ENCODE measurements at places on chromosomes 1 and 21. TPM values are rescaled to one million over a fixed set of nuclear protein-coding genes. Genes with fewer than 3 reads are reported as not detected.

GRCh38 chr1:198380275-198380674 is 160.2 kb downstream of the ATP6V1G3 start:
- no peak for DNase-seq

DNA sequence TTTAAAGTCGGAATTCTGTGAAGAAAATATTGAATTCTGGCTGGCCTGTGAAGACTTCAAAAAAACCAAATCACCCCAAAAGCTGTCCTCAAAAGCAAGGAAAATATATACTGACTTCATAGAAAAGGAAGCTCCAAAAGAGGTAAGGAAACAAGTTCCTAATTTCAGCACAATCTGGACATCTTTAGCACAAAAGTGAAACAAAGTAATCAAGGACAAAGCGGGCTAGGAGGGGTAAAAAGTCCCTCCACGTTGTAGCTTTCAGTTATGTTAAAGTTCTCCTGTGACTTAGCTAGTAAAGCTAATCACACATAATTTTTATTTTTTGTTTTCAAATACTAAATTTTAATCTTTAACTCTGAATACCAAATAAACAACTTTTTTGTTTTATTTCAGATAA is 2.2 kb downstream of the RGS2 start:
- no peak for DNase-seq

GRCh38 chr21:43771698-43772424 is 4.2 kb downstream of the CSTB start:
- no peak for DNase-seq

DNA sequence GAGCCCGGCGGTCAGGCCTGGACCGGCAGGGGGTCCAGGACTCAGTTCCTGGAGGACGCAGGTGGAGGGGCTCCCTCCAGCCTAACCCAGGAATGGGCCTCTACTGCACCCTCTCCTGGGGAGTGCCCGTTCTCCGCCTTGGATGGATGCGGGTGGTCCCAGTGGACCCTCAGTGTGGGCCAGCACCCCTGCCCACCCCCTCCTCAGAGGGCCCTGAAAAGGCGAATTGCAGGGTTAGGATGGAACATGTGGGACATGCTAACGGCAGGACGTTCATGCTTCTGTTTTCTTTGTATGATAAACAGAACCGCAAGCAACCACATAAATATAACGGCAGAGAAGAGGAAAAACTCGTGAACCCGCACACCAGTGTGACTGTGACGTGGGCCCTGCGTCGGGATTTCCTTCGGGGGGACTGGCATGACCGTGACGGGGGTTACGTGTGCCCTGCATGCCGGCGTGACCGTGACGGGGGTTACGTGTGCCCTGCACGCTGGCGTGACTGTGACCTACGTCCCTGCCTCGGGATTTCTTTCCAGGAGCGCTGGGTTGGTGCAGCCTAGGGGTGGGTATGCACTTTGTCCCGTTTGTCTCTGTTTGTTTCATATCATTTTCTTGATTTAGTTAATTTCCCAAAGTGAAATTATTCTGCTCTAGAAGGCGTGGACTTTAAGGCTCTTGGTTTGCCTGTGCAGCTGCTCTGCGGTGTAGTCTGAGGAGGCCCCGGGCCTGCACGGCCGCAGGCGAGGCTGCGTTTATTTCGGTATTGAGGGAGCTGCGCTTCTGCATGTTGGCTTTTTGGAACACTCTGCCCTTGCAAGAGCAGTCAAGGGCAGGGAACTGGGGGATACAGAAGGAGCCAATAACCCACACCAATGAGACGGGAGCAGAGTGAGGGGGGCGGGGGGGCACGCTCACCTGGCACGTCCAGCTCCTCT is 3.1 kb downstream of the FTCD start:
- DNase-seq = no peak

DNA sequence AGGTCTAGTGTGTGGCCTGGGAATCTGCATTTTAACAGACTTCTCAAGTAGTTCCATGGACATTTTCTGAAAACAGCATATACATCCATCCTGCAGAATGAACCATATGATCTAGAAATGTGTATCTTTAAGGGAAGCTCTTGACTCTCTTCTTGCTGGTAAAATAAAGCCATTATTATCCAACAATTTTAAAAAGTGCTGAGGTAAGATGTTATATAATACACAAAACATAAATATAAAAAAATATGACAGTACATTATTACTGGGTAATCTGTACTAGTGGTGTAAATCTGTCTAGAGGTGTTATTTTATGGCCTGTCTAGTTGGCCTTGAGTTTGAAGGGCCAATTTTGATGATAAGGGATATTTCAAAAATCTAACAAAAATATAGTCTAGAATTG is 201.2 kb downstream of the HMCN1 start:
- DNase-seq = no peak

DNA sequence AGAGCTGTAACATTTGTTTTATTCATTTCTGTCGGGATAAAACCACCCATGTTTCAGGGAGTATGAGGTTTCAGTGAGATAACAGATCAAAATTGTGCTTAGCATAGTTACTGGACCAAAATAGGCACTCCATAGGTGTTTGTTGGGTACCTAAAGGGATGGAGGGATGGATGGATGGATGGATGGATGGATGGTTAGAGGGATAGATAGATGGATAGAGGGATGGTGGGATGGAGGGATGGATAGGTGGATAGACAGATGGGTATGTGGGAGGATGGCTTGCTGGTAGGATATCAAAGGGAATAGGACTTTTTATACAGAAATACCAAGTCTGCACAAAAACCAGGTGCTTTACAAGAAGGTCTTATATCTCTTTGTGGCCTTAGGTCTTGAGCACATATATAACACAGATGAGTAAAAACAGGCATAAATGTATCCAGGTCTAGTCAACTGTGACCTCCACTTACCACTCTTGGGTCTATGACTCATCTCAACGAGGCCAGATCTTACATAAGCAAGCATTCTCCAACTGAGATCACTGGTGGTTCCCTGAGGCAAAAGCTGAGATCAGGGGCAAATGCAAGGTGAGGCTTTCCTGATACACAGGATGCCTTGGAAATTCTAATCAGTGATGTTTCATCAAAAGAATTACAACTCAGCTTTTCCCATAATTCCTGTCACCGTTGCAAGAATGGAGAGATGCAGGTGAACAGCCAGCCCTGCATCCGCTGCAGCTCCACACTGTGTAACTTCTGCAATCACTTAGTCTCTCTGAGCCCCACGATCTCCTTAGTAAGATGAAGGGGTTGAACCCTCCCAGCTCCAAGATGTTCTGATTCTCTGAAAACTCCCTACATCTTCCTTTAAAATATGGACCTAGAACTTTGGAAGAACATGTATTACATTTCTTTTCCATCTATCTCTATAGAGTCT is 32.0 kb downstream of the PTAFR start:
- peak; percentile 97 for DNase-seq

The SLC5A9 gene
- total RNA-seq = not detected

GRCh38 chr21:32599091-32599490 is 13.1 kb downstream of the CFAP298 start:
- DNase-seq = no peak

The ACP6 gene
- total RNA-seq = 6.6 TPM

The TSPAN1 gene
- 49.4 TPM for total RNA-seq

The FOXO6 gene
- total RNA-seq = not detected

The KRTAP13-2 gene
- not detected for total RNA-seq

DNA sequence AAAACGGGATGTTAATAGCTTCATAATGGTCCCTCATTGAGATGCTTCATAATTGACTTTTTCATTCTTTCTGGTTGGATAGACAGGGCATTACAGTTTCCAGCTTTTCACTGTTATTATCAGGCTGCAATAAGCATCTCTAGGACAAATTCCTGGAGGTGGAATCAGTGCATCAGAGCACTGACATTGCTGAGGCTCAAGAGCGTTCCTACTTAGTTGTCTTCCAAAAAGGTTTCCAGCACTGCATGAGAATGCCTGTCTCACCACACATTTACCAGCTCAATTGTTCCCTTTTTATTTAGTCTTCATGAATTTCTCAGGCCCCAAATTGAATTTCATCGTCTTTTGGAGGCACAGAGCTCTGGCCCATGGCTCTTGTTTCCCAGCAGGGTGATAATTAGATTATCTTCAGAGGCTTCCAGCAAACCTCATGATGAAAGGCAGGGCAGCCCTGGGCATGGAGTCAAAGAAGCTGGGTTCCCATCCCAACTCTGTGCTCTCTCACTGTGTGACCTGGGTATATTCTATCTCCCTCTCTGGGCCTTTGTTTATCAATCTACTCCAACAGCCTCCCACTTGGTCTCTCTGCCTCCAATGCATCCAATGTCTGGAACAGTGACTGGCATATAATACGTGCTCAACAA is 451.4 kb downstream of the PTPRU start:
- no peak for DNase-seq

The LHX4 gene
- under 0.01 TPM for total RNA-seq

DNA sequence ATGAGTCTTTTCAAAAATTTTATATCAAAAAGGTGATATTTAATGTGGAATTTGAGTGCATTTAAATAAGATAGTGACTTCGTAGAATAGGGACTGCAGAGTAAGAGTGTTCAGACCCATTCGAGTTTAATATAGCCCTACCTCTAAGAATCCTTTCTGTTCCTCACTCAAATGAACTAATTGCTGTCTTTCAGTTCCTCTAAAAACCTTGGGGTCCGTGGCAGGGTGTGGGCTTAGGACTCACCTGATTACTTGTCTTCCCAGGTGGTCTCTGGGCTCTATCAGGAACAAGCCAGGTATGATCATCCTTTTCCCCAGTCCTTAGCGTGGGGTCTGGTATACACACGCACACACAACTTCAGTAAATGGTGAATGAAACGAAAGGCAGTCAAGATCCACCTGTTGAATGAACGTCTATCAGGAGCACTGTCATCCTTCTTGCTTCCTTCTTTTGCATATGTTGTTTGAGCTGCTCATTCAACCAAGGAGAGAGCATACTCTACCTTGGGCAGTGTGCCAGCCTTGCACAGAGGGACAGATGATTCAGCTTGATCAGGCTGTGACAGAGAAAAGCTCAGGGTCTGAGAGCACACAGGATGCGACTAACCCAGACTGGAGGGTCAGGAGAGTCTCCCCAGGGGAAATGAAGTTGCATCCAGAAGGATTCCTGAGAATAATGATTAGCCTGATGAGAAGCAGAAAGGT is 1.2 kb upstream of the RNF11 start:
- DNase-seq = peak; percentile 70

GRCh38 chr21:32112195-32112594 is 166.7 kb downstream of the MIS18A start:
- no peak for DNase-seq

DNA sequence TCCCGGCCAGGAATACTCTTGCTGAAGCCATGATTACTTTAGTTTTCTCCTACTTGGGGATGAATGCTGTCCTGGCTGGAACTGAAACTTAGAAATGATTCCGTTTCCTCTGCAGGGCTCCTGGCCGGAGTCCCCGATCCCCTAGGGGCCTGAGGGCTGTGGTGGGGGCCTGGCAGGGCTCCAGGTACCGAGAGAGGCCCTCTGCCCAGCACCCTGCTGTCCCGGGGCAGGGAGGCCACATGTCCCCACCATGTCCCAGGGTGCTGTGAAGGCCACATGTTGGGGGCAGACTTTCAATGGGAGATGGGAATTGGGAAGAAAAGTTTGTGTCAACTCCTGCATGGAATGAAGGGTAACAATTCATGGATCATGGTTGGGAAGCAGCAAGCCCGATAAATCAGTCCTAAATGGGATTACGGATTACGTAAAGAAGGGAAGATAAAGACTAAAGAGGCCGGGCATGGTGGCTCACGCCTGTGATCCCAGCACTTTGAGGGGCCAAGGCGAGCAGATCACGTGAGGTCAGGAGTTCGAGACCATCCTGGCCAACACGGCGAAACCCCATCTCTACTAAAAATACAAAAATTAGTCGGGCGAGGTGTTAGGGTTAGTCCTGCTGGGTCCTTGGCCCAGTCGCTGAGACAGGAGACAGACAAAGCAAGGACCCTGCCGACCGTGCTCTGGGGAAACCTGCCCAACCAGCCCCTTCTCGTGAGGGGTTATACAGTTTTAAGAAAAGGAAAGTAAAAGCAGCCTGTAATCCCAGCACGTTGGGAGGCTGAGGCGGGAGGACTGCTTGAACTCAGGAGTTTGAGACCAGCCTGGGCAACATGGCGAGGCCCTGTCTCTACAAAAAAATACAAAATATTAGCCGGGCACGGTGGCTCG is 37.6 kb downstream of the MORN1 start:
- no peak for DNase-seq

- no peak for DNase-seq
Observed at GRCh38 chr1:62796221-62796620, 12.3 kb downstream of the ATG4C start.

The STIL gene
- 0.79 TPM for total RNA-seq

The PLA2G2A gene
- not detected for total RNA-seq

- no peak for DNase-seq
Observed at GRCh38 chr1:205434738-205435137, 12.9 kb upstream of the LEMD1 start.

GRCh38 chr1:231407547-231408396 is 14.3 kb downstream of the EGLN1 start:
- DNase-seq = peak; percentile 54

The RGS4 gene
- total RNA-seq = not detected

GRCh38 chr21:16536643-16537434 is 807.1 kb downstream of the USP25 start:
- peak; percentile 46 for DNase-seq

The SYNC gene
- 7.6 TPM for total RNA-seq

GRCh38 chr1:234708700-234709395 is 98.9 kb upstream of the IRF2BP2 start:
- peak; percentile 78 for DNase-seq

GRCh38 chr1:248013229-248013710 is at the start of gene OR2L5:
Gene OR2L5, plus strand, starts transcription at chr1:248013660. Its CDS starts 8,288 bp downstream, at chr1:248021948.
- no peak for DNase-seq

DNA sequence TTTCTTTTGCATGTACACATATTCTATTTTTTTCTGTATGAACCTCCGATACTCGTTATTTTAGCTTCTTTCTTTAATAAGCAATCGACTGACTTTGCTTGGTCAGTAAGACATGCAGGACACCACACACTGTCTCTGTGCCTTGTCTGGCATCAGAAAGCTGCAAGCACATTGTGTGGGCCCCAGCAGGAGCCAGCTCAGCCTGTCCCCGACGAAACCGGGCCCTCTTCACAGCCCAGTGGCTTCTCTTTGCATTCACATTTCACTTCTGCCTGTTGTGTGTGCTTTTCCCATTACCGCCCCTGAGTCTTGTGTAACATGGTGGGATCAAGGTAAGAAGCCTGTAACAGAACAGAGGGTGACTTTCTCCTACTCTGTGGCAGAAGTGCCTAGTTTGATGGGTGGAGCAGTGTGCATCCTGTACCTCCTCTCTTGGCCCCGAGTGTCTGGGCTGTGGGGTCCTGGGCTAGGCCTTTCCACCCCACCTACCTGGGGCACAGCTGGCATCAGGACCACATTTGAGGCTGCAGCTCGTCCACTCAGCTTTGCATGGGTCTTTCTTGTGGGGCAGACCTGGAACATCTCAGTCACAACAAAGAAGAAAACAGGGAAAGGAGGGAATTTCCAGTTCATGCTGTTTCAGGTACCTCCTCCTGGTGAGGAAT is 118.9 kb upstream of the COL6A1 start:
- DNase-seq = no peak

- peak; percentile 34 for DNase-seq
Observed at GRCh38 chr1:45685308-45686014, 872 bp downstream of the GPBP1L1 start.

The LCE6A gene
- total RNA-seq = not detected

GRCh38 chr1:166698771-166699170 is 140.5 kb upstream of the POGK start:
- no peak for DNase-seq

- no peak for DNase-seq
Observed at GRCh38 chr1:65281846-65282245, 27.5 kb upstream of the DNAJC6 start.

The RPS6KA1 gene
- 61.3 TPM for total RNA-seq

- no peak for DNase-seq
Observed at GRCh38 chr1:104906141-104906540, 1156.4 kb downstream of the AMY1C start.
